ENCODE measurements at places on chromosomes 1 and 21. TPM values are rescaled to one million over a fixed set of nuclear protein-coding genes. Genes with fewer than 3 reads are reported as not detected.

The ATAD3C gene
- total RNA-seq: 0.60 TPM

The CD101 gene
- total RNA-seq: 6.7 TPM

The VANGL2 gene
- total RNA-seq: 2.7 TPM

The NBPF1 gene
- 54.1 TPM for total RNA-seq

The SIPA1L2 gene
- total RNA-seq: 27.0 TPM

The TTC24 gene
- total RNA-seq: 0.23 TPM

The DDR2 gene
- total RNA-seq: 29.2 TPM

GRCh38 chr1:205842229-205842628 lies 7.7 kb downstream of the PM20D1 start:
- no peak for DNase-seq

DNA sequence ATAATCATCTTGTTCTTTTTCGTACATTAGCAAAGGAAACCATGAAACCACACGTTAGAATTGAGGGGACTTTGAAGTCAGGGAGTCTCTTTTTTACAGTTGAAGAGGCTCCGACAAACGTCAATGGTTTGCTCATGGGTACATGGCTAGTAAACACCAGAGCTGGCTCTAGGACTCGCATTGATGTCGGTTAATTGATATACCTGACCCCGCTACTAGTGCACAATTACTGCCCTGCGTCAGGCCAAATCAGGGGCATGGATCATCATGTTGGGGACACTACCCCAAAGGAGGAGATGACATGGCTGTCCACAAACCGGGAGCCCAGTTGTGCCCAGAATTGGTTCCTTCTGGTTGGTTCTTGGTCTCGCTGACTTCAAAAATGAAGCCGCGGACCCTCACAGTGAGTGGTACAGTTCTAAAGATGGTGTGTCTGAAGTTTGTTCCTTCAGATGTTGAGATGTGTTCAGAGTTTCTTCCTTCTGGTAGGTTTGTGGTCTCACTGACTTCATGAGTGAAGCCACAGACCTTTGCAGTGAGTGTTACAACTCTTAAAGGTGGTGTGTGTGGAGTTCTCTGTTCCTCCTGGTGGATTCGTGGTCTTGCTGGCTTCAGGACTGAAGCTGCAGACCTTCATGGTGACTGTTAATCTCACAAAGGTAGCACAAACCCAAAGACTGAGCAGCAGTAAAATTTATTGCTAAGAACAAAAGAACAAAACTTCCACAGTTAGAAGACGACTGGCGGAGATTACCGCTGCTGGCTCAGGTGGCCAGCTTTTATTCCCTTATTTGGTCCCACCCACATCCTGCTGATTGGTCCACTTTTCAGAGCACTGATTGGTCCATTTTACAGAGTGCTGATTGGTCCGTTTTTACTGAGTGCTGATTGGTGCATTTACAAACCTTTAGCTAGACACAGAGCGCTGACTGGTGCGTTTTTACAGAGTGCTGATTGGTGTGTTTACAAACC lies 126.9 kb upstream of the ERRFI1 start:
- no peak for DNase-seq

DNA sequence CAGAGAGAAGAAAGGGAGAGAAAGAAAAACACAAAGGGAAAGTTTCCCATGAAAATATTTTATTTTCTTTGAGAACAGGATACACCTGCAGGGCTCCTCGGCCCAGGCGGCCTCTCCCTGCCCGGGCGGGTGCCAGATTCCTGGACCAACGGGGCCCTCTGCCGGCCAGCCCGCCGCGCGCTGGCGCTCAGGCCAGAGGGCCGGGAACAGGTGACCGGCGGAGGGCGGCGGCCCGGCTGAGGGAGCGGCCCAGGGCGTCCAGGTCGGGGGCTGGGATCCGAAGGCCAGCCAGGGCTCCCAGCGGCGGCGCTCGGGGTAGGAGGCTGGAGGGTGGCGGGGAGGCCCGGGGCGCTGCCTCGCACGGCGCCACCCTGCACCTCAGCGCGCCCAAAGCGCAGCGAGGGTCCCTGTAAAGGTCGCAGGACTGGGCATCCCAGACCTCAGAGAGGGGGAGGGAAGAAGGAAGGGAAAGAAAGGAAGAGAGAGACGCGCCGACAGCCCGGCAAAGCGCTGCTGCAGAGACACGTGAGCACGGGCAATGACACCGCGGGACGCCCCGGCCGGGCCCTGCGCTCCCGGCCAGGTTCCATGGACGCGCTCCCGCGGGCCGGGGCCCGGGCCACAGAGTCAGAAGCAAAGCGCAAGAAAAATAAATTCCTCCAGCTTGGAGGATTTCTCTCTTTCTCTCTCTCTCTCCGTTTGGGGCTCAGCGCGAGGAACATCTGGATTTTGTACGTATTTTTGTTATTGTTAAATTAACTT lies 927 bp downstream of the WNT9A start:
- peak; percentile 74 for DNase-seq

DNA sequence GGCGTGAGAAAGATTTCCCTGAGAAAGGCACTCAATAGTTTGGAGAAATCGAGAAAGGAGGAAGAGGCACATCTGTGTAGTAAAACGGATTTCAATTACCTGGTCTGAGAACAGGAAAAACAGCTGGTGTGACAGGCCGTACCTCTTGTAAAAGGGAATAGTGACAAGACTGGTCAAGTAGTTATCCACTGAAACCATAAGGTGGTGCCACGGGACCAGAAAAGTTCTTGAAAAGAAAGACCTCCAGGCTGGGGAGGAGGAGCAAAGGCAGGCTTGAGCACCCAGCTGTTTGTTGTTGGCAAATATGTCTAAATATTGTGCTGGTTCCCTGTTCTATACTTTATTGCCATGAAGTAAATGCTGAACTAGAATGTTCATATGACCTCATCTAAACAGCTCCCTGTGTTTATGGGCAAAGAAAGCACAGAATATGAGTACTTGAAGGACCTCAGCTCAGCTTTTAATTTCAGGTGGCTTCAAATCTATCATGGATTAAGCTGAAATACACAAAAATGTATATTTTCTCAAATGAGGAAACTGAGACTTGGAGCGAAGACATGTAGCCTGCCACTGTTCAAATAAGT lies 4.0 kb downstream of the HAO2 start:
- peak; percentile 94 for DNase-seq

DNA sequence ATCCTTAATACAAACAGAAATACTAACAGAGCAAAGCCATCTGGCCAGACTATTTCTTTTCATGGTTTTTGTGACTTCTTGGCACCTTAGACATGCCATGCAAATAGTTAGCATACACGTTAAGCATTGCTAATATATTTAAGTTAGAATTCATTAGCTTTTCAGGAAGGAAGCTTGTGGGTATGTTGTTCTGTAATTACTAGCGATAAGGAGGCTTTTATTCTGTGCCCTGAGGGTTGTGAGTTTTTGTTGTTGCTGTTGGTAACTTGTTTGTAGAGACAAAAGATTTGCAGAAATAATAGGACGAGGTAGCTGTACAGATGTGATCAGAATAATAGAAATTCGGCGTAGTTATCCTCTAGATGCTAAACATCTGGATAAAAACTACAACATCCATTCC lies 305.3 kb downstream of the TM2D1 start:
- no peak for DNase-seq

- DNase-seq: peak; percentile 84
These were observed 62.7 kb downstream of the SKI start for GRCh38 chr1:2290595-2291510.

DNA sequence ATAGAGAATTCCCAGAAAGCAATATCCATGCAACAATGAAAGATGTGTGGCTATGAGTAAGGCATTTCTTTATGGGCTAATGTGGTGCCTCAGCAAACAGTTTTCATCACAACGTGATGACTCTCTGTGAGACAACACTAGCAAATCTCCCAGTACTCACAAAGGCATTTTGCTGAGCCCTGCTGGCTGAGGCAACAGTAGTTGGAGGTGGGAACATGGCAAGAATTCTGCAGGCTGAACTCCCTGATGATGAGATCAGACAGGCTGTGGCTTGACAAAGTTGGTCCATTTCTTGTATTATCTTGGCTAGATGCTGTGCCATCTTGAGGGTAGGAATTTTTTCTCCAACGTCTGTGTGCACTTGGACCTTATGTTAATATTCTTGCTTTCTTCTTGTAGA lies 24.6 kb downstream of the PROX1 start:
- DNase-seq: no peak

GRCh38 chr1:86860424-86860823 lies 53.5 kb downstream of the SELENOF start:
- no peak for DNase-seq

Measured in lung (tissue), 17 donors.